Kidney epithelial cell (primary cell): ENCODE measurements at places on chromosomes 11 and 22. TPM values are rescaled to one million over a fixed set of nuclear protein-coding genes. Genes with fewer than 3 reads are reported as not detected.

GRCh38 chr11:47946682-47947559, 33.4 kb upstream of the PTPRJ start:
- peak; percentile 93 for DNase-seq

SEPTIN3 gene
- 1.9 and 2.5 TPM in 2 replicates for total RNA-seq

- DNase-seq, result no peak
Measured at GRCh38 chr11:68090706-68091105, 30.5 kb downstream of the CHKA start.

FERMT3 gene
- 0.25 and 2.1 TPM in 2 replicates for total RNA-seq

DNA sequence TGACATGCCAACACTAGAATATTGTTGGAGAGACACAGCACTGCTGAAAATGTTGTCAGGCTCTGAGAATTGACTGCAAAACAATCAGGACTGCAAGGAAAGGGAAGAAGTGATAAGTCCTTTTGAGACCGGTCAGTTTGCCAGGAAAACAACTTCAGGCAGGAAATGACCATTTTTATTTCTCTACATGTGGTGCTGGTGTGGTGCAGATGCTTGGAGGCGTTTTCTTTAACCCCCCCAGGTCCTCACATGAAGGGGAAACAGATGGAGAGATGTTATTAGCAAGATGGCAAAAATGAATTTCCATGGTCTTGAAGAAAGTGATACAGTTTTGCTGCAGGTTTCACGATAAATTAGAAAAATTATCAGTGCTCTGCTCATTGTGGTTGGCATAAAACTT, 5.7 kb downstream of the AP2A2 start:
- DNase-seq, result no peak

DNA sequence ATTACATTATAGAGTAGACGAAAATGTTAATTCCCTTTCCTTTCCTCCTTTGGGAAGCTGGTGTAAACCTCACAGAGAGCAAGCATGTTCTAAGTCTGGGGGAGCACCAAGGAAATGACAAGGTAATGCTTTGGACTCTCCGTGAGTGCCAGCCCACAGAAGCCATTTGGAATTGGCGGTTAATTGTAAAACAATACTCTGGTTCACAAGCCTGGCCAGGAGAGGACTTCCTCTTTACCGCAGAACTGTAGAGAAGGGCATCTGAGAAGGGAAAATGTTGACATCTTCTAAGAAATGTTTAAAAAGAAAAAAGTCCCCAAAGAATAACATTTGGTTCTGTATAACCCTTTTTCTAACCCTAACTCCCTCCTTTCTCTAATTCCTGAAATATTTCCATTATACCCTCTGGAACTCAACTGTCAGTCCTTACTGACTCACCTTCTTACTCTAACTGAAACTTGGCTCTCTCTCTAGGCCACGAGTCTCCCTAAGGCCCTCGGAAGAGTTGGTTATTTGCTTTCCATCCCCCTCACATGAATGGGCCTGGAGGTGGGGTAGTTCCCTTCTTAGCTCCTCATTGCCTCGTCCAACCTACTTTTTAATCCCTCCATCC, 379.8 kb downstream of the SOX6 start:
- no peak for DNase-seq

HPS4 gene
- total RNA-seq, result 43.9 and 46.4 TPM in 2 replicates

DNA sequence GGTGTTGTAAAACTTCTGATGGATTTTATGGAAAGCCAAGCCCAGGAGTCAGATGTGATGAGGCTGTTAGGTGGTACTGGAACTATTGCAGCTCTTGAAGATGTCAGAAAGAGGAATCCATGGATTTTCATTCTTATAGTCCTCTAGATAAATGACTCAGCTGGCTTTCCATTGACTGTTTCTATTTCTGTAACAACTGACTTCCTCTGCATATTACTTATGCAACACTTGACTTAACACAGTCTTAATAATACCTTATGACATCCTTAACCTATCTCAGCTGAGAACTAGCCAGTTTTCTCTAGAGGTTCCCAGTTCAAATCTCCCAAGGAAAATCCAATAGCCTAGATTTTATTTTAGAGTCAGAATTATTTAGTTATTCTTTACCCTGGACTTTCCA, 263.8 kb downstream of the LUZP2 start:
- peak; percentile 10 for DNase-seq

GRCh38 chr11:44775366-44775984, 48.7 kb downstream of the TSPAN18 start:
- no peak for DNase-seq

CSNK2A3 gene
- total RNA-seq, result 2.4 and 3.4 TPM in 2 replicates

- no peak for DNase-seq
Measured at GRCh38 chr11:78905756-78906155, 331.1 kb upstream of the NARS2 start.

DNA sequence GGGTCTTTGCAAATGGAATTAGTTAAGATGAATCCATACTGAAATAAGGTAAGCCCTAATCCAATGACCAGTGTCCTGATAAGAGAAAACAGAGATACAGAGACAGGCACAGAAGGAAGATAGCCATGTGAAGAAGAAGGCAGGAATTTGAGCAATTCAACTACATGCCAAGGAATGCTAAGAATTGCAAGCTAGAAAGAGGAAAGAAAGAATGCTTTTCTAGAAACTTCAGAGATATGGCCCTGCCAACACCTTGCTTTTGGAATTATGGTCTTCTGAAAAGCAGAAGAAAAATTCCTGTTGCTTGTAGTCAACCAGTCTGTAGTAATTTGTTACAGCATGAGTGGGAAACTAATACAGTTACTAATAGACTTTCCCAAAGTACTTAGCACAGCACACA, 111.3 kb downstream of the SLC17A6 start:
- DNase-seq, result no peak
